Stimulated activated CD4-positive, alpha-beta T cell treated with anti-CD3 and anti-CD28 coated beads, Interleukin-2, amount 100 ng/mL, for 48 hours (primary cell): ENCODE measurements at places on chromosomes 5 and 9.

DNA sequence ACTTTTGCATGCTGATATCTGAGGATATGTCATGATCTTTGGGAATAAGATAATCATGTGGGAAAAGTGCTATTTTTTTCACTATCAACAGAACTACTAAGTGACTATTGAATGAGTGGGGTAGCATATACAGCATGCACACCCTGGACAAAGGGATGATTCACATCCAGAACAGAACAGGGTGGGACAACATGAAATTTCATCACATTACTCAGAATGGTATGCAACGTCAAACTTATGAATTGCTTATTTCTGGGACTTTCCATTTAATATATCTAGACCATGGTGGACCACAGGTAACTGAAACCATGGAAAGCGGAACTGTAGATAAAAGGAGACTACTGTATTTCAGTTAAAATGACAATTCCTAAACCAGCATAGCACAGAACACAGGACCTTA lies 370.0 kb downstream of the HINT1 start:
- no peak for DNase-seq

- DNase-seq: no peak
Measured at GRCh38 chr5:159850160-159850559, 66.1 kb upstream of the ADRA1B start.

DNA sequence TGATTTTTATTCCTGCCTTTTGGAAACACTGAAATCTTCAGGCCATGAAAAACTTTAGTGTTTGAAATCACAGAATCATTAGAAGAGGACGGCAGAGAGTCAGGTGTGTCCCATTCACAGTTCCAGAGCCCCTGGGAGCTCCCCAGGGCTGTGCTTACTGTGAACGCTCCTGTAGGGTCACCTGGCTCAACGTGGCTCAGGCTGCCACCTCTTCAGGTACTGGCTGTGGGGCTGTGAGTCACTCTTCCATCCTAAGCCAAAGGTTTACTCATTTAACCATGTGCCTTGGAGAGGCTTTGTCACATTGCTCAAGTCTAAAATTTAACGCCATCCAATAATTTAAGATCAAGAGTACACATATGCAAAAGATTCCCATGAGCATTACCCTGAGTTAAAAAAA lies 50.2 kb upstream of the FSTL4 start:
- DNase-seq: no peak

GRCh38 chr5:151123897-151124751 lies 33.5 kb downstream of the ANXA6 start:
- peak; percentile 53 for DNase-seq

GRCh38 chr9:83521011-83521410 lies 17.2 kb downstream of the FRMD3 start:
- no peak for DNase-seq

- no peak for DNase-seq
Measured at GRCh38 chr5:98455665-98456064, 317.8 kb upstream of the RGMB start.

DNA sequence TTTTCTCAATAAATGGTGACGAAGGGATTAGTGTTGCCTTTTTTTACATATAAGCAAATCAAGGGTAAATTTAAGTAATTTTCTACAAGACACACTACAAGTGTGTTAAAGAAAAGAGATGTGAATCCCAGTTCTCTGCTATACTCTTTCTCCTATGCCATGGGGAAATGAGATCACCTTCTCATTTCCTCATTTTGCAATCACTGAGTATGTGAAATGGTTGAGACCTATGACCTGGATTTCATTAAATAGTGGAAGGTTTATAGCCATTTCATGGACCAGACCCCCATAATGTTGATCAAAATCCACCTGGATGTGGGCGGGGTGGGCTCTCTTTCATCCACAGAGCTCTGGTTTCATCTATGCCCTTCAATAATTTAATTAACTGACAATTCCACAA lies 66.9 kb upstream of the SLIT3 start:
- no peak for DNase-seq

DNA sequence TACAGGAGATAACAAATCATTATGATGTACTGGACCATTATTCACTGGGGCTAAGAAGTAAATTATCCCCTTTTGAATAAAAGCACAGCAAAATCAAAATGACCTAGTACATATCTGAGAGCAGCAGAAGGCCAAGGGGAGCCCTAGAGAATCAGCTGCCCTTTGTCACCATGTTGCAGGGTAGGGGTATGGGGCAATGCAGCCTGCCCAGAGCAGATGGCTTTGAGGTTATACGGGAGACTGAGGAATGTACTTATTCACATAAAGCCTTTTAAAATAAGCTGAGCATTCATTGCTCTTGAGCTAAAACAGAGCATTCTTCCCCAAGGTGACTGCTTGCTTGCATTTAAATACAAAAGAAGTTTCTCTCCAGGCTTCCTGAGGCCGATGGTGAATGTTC lies 2.6 kb upstream of the TNFAIP8 start:
- no peak for DNase-seq

GRCh38 chr5:30804739-30805505 lies 388.6 kb upstream of the CDH6 start:
- DNase-seq: no peak

GRCh38 chr5:115295777-115296123 lies 704 bp downstream of the CCDC112 start:
- no peak for DNase-seq

GRCh38 chr5:24646915-24647314 lies 2.1 kb upstream of the CDH10 start:
- no peak for DNase-seq

GRCh38 chr9:128068386-128069205 lies 564 bp downstream of the SLC25A25 start:
- DNase-seq: peak; percentile 34

DNA sequence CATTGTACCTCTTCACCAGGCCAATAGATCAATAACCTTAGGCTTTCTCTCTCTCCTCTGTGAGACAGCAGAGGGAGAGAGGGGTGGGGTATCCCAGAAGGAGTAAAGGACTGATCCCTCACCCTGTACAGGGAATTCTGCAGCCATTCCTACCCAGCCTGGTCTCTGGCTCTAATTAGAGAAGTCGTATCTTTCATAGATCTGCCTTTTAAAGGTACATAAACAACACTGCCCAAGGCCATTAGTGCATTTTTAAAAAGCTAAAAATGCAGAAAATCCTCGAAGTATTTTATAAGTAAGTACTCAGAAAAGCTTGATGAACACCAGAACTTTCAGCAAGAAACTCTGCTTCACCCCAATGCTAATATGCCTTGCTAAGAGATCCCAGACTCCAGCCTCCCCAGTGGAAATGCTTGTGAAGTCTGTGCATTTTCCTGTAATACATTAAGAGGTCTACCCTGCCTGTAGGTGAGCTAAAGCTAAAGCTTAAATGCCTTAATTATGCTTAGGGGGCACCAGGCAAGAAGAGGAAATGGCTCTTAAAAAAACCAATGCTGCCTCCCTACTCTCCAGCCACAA lies 200.0 kb upstream of the ANKRD55 start:
- no peak for DNase-seq

DNA sequence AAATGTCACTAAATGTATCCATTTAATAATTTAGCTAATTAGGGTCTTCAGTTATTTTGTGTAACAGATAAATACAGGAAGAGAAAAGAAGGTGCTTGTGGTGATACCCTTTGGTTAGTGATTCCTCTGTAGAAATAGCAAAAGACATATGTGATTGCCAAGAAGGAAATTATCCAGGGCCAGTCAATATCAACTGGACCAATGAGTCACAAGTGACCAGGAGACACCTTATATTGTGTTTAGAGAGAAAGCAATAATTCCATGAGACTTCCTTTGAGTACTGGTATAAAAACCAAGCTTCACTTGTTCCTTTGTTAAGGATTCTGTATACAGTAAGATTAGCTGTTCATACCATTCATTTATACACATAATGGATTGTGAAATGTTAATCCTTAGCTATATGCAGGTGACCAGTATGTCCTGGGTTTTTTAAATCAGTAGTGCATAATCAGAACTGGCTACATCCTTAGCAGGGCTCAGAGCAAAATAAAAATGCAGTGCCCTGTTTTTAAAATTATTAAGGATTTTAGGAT lies 11.7 kb upstream of the F2R start:
- no peak for DNase-seq

DNA sequence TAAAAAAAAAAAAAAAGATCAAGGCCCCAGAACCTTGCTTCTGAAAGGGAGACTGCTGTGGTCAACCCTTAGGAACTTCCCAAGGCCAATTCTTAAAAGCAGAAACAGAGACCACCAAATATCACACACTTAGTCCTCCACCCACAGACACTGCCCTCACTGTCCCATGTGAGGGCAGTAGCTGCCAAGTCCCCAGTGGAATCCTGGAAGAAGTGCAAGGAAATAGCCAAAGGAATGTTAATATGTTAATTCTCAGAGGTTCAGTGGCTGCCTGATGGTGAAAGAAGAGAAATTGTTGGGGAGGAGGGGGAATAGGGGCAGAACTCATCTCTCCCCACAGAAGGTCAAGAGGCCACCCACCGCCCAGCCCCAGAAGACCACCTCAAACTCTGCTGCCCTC lies 23.1 kb downstream of the FSTL4 start:
- no peak for DNase-seq

DNA sequence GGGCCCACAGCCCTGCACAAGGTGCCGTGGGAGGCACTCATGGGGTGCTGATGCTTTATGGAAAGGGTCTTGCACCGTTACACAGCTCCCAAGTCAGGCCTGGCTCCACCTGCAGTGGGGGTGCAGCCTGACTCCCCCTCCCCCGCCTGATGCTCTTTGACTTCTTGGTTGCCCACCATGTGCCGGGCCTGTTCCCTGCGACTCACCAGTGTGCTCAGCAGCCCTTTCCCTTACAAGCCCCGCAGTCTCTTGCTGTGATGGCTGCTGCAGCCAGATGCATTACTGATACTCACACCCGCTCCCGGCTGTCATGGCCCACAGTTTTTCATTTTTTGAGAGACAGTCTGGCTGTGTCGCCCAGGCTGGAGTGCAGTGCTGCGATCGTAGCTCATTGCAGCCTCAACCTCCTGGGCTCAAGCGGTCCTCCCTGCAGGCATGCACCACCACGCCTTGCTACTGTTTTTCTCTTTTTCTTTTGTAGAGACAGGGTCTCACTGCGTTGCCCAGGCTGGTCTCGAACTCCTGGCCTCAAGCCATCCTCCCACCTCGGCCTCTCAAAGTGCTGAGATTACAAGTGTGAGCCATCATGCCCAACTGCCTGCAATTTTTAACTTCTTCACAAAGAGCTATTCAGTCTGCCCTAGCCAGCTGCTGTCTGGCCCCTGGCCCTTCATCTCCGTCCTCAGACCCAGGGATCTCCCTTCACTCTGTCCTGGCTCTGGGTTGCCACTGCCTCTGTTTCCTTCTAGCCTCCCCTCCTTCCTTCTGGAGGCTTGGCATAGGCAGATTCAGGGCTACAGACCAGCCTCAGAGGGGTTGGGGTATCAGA lies 109.5 kb downstream of the RXRA start:
- DNase-seq: no peak
